Lung microvascular endothelial cell (primary cell): ENCODE measurements at places on chromosomes 6 and 20. TPM values are rescaled to one million over a fixed set of nuclear protein-coding genes. Genes with fewer than 3 reads are reported as not detected.

DNA sequence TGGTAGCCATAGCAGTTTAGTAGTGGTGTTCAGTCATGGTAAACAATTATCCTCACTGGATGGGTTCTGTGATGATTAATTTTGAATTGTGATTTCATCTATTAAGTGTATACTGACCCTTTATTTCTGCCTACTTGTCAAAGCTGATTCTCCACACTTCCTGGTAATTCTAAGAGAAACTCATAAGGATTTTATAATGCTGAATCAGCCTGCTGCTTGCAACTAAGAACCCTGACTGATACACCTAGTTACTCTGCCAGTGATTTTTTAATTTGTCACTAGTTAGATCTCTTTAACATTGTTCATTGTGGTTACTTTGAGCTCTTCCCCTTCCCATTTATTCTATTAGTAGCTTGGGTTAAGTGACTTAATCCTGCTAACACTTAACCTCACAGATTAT is 8.6 kb downstream of the CDC40 start:
- no peak for DNase-seq

DNA sequence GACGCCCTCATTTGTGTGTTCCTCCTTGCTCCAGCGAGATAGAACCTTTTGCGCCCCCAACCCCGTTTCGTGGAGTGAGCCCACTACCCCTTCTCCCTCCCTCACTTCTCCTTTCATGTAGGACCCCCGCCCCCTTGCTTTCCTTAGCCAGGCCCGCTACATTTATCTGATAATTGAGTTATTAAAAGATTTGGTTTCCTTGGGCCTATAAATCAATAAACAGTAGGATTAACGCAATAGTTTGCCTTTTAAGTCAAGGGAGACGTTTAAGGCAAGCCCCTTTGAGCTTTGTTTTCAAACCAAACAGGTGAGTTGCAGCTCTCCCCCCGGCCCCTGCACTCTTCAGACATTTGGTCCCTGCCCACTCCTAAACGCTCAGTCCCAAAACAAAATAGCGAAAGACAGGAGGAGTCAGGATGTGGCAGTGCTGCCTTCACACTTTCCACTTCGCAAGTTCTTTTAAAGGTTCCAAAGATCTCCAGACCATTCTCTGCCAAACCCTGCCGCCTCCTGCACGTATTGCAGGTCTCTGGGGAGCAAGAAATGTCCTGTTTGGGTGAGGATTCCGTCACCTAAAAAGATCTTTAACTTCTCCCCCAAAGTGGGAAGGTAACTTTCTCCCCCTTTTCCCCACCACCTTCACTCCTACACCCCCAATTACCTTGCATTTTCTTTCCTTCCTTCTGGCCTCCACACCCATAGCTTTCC is 27.6 kb downstream of the TFAP2B start:
- DNase-seq = no peak

- no peak for DNase-seq
Measured at GRCh38 chr6:108638993-108639392, 78.3 kb downstream of the FOXO3 start.

The MUC21 gene
- total RNA-seq = not detected in 2 replicates

The KHDRBS2 gene
- under 0.01 TPM in 1 of 2 replicates, not detected in the other for total RNA-seq
